ENCODE measurements at places on chromosomes 5 and 9.

DNA sequence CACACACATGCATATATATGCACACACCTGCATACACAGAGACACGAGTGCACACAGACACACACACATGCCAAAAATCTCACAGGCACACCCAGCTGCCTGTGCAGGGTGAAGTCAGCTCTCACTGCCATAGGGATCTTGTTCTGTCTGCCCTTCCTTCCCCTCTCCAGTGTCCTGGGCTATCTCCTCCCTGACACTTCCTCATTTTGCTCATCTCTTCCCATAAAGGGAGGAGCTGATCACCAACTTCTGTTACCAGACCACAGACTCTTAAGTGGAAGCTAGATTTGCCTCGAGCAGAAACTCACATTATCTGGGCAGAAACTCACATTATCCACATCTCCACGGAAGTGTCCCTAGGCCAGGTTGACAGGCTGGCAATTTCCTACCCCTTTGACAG lies 28.7 kb downstream of the LCP2 start:
- DNase-seq: no peak

DNA sequence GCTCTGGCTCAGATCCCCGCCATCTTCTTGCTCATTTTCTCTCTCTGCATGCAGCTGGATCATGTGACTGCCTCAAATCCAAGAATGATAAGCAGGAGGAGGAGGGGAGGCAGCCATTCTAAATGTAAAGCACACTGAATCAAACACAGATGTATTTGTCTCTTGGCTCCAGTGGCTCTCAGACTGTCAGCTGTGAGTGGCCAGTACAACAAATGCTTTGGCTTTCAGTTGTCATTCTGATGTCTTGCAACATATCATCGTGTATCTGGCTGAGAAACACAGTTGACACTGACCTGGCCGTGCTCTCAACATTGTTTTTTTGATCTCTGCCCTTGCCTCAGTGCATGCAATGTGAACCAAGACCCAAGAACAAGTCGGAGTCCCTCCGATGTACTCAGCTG lies 233.1 kb downstream of the ADAMTSL1 start:
- DNase-seq: no peak

DNA sequence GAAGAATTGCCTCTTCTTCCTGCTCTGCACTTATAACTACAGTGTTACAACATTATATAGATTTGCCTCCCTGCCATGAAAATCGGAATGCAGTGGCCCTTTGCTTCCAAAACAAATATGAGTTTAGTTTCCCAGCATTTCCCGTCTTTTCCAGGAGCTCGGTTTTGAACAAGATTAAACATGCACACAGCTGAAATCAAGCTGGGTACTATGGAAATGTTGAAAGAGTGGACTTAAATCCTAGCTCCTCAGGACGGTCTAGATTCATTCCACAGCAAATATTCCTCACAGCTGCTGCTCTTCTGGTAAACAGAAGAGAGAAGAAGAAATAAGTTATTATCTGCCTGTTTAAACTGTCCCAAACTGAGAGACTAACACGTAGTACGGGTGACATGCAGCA lies 161.4 kb downstream of the PIK3R1 start:
- no peak for DNase-seq

DNA sequence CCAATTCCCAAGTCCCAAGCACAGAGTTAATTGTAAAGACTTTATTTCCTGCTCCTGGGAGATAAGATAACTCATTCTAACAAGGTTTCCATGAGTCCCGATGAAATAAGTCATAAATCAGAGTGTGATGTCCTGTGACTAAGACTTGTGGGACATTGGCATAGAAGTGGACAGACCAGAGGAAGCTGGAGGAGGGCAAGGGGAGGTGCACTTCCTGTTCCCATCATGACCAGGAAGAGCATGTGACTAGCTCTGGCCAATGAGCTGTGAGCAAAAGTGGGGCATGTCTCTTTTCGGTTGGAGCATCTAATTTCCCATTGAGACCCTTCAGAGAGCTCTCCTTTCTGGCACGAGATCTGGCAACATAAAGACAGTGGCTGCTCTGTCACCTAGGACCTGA lies 100.4 kb downstream of the ZNF354C start:
- no peak for DNase-seq

DNA sequence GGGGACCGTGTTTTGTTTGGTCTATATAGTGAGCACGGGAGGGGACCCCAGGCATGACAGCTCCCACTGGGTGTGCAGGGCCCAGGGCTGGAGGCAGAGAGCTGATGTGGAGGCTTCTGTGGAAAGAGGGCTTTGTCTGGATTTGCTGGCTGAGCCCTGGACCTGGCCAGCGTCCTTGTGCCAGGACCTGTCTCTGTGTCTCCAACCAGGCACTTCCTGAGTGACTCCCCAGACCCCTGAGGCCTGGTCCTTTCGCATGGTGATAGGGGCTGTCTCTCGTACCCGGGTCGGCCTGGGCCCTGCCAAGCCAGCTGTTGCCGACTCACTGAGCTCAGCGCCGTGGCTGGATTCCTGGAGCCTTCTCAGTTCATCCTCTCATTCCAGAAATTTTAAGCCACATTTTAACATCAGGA lies 77.6 kb downstream of the ADAMTS2 start:
- DNase-seq: no peak

- no peak for DNase-seq
Observed at GRCh38 chr9:104256031-104256695, 162.1 kb downstream of the SMC2 start.

GRCh38 chr5:17481378-17481777 lies 16.7 kb upstream of the TAF11L2 start:
- DNase-seq: no peak

DNA sequence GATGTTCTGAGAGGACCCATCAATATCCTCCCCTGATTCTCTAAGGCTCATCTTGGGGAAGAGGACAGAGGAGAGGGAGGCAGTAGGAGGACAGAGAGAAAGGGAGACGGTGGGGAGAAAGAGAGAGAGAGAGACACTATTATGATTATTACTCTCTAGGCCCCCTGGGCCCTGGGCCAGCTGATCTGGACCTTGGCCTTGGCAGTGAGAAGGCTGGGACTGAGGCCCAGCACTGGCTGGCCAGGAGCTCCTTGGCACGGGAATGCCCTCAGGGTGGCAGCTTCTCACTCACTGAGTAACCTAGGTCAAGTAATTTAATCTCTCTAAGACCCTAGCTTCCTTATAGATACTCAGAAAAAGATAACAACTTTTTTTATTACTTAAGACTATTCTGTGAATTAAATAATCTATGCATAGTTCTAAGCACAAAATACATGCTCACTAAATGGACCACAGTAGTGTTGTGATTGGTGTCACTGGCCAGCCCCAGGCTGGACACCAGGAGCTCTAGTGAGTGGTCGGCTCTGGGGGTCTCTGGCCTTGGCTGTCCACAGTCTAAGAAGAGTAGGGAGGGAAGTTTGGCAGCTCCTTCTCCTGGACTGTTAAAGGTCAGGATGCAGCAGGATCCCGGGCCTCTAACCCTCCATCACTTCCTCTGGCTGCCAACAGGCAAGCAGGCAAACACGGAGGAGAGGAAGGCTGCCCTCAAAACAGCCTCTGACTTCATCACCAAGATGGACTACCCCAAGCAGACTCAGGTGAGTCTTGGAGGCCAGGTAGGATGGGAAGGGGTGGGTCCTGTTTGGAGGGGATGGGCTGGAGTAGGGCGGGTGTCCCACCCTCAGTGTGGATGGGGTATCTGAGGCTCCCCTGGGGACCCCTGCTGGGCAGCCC lies 50.0 kb downstream of the GSN start:
- peak; percentile 26 for DNase-seq

- DNase-seq: peak; percentile 87
Observed at GRCh38 chr5:69444127-69444754, 29.3 kb downstream of the MARVELD2 start.

- no peak for DNase-seq
Observed at GRCh38 chr5:62068554-62068953, 237.5 kb upstream of the KIF2A start.

- no peak for DNase-seq
Observed at GRCh38 chr5:98318386-98318785, 455.1 kb upstream of the RGMB start.

GRCh38 chr5:53133020-53133419 lies 23.5 kb upstream of the MOCS2 start:
- no peak for DNase-seq

DNA sequence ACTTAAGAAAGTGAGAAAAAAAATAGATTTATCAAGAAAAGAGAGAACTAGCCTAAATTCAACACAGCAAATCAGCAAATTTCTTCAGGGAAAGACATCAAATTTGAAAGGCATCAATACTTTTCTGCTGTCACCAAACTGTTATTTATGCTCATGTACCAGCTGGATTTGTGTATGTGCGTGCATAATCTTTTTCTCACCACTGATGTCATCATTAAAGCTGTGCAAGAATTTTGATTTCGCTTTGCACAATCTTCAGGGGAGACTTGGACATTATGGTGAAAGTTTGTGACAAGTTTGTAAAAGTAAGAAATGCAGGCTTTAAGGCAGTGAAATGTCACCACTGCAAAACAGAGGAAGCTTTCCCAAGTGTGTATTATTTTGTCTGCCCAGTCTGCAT lies 215.4 kb downstream of the SLF1 start:
- no peak for DNase-seq

GRCh38 chr9:35616681-35617459 lies 1.3 kb downstream of the CD72 start:
- DNase-seq: peak; percentile 77

DNA sequence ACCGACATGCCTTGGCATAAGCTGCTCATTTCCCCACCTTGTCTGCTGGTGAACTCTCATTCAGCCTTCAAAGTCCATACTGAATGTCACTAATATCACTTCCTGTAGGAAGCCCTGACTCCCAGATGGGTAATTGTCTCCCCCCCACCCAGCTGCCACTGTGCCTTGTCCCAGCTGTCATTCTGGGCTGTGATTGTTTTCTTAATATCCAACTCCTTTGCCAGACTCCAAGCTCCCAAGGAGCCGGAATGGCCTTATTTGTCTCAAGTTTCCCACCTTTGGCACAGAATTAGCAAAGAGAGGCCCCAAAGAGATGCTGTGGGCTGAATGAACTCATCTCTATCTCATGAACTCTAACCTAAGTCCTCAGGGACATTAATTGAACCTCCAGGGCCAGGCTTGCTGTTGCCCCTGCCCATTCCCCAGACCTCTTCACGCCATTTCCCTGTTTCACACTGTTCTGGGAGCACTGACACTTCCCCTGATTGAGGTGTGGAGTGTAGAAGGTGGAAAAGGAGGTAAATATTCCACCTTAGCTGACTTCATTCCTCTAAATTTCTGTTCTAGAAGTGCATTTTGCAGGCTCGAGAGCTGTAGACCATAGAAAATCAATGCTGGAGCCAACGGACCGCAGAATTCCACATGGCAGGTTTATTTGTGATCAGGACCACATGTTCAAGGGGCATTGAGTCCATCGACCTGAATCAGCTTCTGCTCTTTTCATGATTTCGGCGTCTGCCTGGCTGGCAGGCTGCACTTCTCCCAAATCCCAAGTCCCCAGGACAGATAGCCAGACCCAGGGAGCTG lies 4.9 kb upstream of the SH3PXD2B start:
- DNase-seq: no peak

DNA sequence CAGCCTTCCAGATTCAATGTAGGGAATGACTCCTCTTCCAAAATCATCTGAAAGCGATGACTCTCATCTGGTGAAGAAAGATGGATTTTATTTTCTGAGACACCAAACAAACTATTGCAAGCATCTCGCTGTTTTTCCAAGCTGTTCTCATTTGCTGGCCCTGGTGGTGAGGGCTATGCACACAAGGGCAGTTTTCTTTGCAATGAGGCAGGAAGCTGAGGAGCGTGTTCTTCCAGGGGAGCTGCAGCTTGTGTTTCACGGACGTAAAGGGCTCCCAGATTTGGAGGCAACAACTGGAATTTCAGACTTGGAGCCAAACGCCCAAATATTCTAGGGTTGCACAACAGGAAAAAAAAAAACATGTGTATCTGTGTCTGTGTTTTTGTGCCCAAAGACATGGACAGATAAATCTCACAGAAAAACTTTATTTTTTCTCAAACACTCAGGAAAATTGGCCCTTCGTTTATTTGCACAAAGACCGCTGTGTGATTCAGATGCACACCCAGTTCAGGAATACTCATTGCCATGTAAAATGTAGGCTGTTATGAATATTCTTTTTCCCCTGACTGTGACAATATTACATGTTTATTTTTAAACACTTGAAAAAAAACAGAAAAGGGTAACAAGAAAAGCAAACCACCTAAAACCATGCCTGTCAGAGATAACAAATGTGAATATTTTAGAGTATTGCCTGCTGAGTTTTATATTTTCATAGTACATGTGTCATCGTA lies 151.3 kb downstream of the GAS1 start:
- no peak for DNase-seq

DNA sequence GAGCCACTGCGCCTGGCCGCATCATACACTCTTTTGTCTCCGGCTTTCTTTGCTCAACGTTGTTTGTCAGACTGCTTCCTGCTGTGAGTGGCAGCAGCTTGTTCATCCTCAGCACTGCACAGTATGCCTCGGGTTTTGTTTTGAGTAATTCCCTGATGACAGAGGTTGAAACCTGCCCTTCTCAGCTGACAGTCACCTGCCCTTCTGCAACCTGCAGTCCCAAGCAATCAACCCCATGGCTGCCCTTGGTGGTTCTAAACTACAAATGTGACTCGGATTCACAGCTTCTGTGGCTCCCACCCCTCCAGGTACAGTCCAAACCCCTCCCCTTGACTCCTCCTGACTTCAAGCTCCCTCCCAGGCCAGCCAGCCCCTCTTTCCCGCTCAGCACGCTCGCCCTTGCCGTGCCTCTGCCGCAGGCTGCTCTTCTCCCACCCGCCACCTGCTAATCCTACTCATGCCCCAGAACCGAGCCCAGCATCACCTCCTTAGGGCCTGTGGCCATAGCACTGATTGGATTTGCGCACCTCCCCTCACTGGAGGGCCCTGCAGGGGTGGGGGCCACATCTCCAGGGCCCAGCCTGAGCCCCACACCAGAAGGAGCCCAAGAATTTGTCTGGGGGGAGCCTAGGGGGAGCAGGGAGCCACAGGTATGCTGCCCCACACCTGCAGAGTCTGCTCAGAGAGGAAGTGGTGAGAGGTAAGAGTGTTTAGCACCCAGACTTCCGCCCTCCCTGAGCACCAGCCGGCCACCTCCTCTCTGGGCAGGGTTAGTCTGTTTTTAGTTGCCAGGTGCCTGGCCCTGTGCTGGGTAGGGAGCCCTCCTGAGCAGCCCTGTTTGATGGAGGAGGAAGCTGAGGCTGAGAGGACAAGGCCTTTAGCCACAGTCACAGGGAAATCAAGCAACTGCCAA lies 10.1 kb downstream of the EEIG1 start:
- DNase-seq: peak; percentile 63

- no peak for DNase-seq
Observed at GRCh38 chr5:108201721-108202120, 180.2 kb downstream of the FBXL17 start.

GRCh38 chr5:44246986-44247385 lies 142.2 kb downstream of the FGF10 start:
- no peak for DNase-seq

DNA sequence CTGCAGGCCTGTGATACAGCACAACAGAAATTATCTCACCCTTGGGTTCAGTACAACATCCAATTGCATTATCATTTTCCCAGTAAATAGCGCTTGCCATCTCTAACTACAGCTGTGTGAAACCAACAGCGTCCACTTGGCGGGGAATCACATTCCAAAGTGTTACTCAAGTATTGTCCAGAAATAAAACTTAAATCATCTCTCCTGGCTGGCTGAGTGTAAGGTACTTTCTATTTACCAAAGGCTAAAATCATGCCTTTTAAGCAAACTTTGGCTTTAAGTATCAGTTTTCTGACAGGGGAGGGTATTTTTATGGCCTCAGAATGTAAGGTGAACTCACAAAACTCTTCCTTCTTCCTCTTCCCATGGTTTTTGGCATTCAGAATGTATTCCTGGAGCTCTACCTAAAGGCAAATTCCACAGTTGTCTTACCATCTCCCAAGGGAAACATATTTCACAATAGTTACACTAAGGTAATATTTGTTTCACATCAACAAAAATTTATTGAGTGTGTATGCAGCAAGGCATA lies 205.6 kb upstream of the MPDZ start:
- peak; percentile 3 for DNase-seq

GRCh38 chr5:29169886-29170285 lies 2023.6 kb upstream of the CDH6 start:
- no peak for DNase-seq

All from large intestine (tissue), 12 donors.